ENCODE measurements at places on chromosomes 2 and 18.
A peak's percentile ranks its signal among the peaks of the same experiment; 100 is the strongest.

- no peak for DNase-seq
Measured at GRCh38 chr2:144513388-144514101, 6.4 kb downstream of the ZEB2 start.

GRCh38 chr2:40827392-40827791 is 375.5 kb upstream of the SLC8A1 start:
- no peak for DNase-seq

- DNase-seq, result no peak
Measured at GRCh38 chr18:76805221-76805620, 17.1 kb upstream of the ZNF236 start.

DNA sequence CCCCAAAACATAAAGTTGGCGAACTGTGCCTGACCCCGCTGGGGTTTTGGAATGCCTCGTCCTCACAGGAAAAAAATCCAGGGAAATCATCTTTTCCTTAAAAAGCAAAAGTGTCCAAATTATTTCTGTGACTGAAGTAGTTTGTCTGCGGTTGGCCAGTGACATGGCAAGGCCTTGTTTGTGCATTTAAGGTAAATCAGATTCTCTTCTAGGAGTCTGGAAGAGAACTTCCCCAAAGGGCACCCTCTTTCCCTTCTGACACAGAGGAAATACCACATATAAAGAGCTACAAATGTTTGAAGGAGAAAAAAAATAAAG is 737 bp upstream of the CYB5A start:
- DNase-seq, result no peak

DNA sequence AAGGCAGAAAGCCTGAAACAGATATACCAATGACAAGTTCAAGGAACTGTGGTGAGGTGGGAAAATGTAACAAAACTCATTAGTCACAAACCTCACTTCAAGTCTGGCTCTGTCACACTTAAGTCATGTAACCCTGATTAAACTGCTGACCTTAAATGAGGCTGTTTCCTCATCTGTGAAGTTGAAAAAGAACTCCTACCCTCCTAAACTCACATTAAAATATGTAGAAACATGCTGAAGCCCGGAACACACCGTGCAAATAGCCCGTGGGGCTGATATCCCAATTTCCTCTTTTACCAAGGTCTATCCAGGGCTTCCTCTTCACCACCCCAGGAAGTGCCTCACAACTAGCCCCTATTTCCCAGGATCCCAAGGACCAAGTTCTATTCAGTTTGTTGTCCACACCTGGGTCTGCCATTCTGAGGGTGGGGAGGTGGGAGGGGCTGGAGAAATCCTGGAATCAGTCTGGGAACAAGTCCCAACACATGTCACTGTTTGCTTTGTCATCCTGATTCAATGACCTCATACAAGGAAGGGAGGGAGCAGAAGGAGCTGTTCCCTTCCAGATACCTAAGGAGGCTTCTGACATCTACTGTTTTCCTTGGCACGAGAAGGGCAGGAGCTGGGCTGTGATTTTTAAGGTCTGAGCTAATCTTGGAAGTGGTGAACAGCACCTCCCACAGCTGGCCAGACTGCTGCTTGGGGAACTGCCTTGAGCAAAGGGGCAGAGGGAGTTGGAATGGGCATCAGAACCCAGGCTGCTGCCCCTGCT is 42.3 kb downstream of the SLC4A1AP start:
- DNase-seq, result no peak

DNA sequence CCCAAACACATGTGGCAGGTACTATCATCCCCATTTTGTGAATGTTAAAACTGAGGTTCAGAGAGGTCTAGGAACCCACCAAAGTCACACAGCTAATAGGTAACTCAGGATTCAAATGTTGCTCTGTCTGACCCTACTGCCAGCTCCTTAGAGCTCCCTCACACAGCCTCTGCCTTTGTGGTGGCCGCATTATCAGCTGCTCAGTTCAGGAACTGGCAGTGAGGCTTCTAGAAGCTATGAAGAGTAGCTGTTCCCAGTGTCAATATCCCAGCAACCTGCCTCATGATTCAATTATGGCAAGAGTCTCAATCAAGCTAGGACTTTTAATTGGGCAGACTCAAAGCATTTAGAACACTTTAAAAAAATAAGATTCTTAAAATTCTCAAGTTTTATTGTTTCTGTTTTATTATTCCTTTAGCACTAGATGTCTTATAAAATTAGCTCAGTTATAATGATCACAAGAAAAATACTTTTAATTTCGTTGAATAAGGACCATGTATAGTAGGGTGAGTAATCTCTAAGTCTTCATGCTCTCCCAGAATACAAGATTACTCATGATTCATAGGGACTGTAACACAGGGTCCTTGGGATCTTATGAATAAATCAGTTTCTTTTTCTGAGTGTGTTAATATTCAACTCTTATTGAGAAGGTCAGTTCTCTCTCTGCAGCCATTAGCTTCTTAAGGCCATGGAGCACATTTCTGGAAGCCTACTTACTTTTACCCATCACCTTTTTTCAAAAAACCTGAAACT is 342.7 kb downstream of the RND3 start:
- DNase-seq, result no peak

DNA sequence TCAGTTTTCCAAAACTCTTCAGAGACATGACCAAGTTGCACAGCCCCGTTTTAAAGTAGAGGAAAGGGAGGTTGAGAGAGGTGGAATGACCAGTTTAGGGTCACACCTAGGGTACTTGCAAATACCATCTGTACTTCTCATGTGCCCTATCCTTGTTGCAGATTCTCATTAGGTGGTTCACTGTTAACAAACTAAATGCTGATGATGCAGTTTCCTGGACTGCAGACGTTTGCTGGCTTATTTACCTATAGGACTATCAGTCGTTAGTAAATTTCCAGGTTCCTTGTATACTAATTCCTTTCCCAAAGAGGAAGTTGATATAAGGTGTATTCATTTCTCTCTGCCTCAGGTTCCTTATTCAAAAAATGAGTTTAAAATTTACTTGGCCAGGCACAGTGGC is 1.4 kb downstream of the FARP2 start:
- DNase-seq, result no peak

GRCh38 chr2:132621131-132621875 is 48.7 kb downstream of the LYPD1 start:
- DNase-seq, result no peak

GRCh38 chr2:47040651-47041050 is 114.5 kb downstream of the STPG4 start:
- DNase-seq, result no peak

DNA sequence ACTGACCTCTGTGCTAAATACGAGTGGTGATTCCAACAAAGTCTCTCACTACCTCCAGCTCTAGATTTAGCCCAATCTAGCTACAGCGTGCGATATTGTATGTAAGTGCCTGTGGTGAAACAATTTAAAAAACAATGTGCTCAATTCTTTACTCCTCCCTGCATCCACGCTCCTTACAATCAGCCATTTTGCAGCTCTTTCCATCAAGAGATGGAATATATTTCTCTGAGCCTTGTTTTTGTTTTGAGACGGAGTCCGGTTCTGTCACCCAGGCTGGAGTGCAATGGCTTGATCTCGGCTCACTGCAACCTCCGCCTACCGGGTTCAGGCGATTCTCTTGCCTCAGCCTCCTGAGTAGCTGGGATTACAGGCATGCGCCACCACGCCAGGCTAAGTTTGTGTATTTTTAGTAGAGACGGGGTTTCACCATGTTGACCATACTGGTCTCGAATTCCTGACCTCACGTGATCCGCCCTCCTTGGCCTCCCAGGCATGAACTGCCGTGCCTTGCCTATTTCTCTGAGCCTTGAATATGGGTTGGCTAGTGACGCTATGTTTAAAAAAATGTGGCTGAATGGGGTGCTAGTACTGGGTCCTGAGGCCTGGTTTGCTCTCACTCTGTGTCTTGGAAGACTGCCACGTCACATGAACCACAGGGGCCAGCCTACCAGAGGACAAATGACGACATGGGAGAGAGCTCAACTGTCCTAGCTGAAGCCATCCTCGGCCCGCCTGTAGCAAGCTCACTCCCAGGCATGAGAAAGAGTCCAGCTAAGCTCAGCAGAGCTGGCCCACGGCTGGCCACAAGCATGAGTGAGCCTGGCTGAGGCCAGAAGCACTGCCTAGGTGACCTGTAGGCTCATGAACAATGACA is 14.8 kb downstream of the WDFY1 start:
- DNase-seq, result peak; percentile 92

DNA sequence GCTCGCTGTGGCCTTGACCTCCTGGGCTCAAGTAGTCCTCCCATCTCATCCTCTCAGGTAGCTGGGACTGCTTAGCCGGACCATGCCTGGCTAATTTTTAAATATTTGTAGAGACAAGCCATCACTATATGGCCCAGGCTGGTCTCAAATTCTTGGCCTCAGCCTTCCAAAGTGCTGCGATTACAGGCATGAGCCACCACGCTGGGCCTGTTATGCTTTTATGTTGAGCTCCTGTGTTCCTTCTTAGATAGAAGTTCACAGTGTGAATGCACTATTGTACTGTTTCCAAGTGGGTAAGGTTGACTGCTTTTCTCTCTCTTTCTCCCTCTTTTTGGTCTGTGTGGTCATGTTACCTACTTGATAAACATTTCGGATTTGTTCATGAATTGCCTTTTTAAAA is 61.9 kb downstream of the SMCHD1 start:
- no peak for DNase-seq

DNA sequence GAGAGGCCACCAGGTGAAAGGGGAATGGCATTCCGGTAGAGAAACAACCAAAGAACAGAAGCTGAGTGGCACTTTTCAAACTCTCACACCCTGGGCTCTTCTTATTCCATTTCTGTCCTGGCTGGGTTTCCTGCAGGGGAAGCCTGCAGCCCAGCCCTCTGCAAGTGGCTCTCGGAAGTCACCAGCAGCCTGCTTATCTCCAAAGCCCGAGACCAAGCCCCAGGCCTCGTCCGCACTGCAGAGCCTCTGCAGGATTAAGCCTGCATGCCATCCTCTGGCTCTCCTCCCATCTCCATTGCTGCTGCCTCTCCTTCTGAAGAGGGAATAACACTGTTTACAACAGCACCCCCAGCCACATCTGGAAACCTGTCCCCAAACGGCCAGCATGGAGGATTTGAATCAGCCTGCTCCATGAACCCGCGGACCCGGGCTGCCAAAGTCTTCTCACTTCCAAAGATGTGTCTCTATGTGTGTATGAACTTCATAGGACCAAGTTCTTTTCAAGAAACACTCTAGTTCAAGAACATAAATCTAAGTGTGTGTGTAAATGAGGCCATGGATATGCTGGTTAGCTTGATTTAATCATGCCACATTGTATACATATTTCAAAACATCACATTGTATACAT is 54.2 kb downstream of the DIPK1C start:
- no peak for DNase-seq

DNA sequence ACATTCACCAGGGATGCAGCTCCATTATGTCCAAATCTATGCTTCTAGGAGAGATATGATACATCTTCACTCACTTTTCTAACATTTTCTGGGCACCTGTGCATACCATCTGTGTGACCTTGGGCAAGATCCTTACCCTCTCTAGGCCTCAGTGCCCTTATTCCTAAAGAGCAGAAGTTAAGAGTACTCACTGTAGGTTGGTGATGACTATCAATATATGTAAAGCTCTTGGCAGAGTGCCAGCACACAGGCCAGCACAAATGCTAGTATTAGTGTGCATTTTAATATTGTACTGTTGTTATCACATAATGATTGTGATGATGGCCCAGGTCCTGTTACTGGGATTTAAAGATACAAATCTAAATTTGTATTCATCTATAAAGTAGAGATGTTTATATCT is 199.2 kb downstream of the RAD51AP2 start:
- DNase-seq, result no peak
